ENCODE measurements at places on chromosomes 5 and 9.

GRCh38 chr5:110161162-110161561, 471.4 kb downstream of the MAN2A1 start:
- no peak for DNase-seq

DNA sequence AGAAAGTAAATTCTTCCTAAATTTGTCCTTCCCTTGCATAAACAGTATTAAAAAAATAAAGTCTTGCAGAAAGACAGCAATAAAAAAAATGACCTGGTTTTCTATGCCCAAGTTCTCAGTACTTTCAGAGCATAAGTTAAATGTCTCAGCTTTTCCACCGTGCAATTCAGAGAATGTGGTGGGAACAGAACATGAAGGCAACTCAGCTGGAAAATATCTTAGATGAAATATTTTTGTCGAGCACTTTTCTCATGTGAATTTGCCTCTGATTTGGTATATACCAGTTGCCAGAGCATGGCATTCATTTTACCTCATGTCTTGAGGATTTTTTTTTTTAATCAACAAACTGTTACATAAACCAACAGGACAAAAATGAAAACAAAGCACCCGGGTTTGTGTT, 176.1 kb downstream of the CETN3 start:
- no peak for DNase-seq

GRCh38 chr5:75584641-75585040, 26.6 kb upstream of the ANKDD1B start:
- no peak for DNase-seq

DNA sequence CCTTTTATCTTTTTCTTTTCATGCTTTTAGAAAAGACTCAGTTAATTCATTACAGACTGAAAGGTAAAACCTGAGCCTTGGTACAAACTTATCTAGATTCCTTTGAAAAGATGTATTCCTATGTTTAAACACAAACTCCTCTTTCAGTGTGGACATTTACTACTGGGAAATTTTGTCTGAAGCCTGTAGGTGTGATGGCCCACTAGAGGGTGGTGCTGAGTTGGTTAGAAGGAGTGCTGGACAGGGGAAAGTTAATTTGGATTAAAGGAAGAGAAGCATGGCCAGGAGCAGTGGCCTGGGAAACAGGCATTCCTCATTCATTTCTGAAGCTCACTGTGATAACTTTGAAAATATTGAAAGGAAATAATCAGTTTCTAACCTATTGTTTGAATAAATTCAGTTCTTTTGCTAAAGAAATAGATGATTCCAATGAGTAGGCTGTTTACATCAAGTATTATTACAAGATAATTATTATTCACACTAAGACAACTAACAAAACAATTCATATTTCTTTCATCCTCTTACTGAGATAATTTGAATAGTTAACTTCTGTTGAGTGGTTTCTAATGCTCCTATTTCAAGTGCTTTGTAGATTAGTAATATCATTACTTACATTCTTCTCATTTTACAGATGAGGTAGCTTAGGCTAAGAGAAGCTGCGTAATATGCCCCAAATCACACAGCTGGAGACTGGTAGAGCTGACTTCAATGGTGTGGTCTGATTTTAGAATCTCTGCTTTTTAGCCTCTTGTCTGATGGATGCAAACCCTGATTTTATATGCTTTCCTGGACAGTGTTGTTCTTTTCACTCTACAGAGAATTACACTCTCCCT, 150.9 kb downstream of the ADGRV1 start:
- no peak for DNase-seq

DNA sequence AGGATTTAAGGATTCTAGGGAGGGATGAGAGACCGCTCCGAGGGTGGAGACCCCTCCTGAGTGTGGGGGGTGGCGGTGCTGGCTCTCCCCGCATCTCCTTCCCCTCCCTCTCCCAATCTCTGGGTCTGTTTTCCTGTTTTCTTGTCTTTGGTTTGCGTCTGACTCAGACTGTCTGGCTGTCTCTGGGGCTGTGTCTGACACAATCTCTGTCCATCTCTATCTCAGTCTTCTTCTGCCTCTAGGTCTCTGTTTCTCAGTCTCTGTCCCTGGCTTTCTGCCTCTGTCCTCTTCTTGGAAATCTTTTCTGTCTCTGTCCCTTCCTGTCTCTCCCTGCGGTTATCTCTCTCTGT, 196 bp upstream of the GRM6 start:
- DNase-seq = no peak

DNA sequence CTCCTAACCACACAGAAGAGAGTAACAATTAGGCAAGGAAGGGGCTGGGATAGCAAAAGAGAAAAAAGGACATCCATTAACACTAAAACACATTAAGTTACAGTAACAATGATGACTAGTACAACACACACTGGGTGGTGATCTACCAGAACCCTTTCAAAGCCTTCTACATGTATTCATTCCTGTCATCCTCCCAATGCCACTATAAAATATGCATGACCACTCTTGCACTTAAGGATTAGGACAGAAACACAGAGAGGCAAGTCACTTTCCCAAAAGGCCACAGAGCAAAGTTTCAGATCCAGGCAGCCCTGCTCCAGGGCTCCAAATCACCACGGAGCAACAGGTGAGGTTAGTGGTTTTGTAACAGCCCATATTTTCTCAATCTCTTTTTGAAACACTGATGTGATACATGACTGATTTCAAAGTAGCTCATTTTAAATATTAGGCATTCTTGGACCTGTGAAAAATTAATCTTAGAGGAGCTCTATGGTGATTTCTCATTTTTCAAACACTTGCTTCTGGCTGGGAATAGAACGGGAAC, 86.7 kb downstream of the AUH start:
- DNase-seq = no peak

DNA sequence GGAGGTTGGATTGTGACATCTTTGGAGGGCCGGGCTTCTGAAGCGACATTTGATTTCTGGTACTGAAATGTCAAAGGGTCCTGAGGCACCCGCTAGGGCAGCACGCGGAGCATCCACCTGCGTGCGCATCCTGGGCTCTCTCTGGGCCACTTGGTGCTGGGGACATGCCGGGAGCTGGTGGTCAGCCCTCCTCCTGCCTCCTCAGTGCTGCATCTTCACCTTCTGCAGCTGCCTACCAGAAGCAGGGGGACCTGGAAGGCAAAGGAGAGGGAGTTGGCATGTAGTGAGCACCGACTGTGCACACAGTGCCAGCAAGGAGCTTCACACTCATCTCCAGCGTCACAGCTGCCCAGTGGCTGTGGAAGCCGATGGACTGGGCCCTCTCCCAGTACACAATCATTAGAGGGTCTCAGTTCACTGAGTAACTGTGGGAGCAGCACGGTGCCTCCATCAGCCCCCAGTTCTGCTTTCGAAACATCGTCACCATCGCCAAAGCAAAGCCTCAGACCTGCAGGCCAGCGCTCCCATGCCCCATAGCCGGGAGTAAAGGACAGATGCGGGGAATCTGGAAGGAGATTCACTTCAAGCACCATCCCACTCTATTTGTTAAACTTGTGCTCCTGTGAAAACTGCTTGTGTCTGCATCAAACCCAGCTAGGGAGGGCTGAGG, 138.4 kb downstream of the KCNIP1 start:
- no peak for DNase-seq

DNA sequence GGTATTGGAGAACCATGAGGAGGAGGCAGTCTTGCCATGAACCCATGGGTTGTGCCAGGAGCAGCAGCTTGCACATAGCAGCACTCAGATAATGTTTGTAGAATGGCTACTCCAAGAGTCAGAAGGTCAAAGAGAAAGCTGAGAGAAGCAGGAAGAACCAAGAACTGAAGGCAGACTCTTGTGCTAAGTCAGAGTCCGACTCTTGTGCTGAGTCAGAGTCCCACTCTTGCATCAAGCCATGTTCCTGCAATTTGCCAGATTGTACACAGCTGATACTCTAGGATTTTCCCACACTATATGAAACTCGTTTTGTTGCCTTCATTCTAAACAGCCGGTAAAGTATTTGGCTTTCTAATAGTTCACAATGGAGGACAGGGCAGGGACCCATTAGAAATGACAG, 26.2 kb upstream of the HSPA9 start:
- no peak for DNase-seq

DNA sequence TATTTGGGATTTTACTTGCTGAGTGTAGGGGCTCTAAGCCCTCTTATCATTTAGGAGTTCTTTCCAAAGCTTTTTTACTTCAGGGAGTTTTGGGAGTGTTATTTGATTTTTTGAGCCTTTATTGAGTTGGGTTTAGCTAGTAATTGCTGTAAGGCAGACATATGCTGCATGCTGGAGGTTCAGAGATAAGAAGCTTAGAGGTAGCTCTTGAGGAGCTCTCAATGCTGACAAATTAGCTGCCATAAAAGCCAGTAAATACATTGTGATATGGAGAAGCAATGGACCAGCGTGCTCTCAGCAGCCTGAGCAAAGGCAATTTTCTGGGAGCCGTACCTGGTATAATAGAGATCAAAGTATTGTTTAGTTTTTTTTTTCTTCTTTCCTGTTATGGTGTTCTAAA, 11.6 kb downstream of the ARHGEF28 start:
- DNase-seq = no peak

DNA sequence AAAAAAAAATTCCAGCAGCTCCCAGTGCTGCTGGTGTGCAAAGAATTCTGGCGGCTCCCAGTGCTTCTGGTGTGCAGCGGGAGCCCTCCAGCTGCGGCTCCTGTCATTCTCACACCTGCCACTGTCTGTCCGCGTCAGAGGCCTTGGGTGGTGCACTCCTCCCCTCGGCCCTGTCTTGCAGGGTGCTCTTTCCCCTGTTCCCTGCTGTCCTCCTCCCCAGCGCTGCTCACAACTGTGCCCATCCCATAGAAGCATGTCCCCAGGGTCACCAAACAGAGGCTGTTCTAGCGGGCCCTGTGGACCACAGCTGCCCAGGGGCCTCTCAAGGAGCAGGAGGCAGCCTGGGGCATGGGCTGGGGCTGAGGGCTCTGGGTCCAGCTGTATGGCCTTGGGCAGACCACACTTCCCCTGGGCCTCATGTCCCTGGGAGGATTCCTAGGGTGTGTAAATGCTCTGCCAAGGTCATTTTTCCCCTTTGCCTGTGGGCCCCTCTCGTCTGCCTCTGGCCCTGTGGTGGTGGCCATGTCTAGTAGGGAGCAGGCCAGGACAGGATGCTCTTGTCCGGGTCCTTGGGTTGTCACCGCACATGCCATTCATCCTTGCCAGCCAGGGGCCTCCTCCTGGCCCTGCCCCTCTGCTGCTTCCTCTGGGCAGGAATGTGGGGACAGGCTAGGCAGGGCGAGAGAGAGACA, 68.2 kb downstream of the PHF2 start:
- no peak for DNase-seq

- DNase-seq = no peak
Measured at GRCh38 chr9:121718084-121718483, 66.7 kb downstream of the DAB2IP start.

DNA sequence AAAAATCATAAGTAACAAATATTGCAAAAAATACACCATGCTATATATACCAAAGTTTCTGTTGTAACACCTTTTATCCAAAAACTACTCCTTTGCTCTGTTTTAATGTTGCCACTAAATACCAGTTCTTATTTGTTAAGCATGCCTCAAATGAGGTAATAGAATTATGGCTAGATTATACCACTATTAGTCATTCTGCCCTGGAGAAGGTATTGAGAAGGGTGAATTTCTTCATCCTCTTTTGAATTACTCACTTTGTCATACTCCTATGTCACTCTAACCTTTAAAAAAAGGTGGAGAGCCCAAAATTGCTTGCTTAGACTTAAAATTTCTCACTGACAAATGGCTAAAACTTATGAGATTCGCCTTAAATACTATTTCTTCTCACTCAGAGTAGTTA, 750.9 kb downstream of the MAT2B start:
- no peak for DNase-seq
